ENCODE measurements at places on chromosomes 1 and 21.
A peak's percentile ranks its signal among the peaks of the same experiment; 100 is the strongest.

GRCh38 chr1:82762829-82763532, 962.2 kb downstream of the ADGRL2 start:
- DNase-seq = no peak

DNA sequence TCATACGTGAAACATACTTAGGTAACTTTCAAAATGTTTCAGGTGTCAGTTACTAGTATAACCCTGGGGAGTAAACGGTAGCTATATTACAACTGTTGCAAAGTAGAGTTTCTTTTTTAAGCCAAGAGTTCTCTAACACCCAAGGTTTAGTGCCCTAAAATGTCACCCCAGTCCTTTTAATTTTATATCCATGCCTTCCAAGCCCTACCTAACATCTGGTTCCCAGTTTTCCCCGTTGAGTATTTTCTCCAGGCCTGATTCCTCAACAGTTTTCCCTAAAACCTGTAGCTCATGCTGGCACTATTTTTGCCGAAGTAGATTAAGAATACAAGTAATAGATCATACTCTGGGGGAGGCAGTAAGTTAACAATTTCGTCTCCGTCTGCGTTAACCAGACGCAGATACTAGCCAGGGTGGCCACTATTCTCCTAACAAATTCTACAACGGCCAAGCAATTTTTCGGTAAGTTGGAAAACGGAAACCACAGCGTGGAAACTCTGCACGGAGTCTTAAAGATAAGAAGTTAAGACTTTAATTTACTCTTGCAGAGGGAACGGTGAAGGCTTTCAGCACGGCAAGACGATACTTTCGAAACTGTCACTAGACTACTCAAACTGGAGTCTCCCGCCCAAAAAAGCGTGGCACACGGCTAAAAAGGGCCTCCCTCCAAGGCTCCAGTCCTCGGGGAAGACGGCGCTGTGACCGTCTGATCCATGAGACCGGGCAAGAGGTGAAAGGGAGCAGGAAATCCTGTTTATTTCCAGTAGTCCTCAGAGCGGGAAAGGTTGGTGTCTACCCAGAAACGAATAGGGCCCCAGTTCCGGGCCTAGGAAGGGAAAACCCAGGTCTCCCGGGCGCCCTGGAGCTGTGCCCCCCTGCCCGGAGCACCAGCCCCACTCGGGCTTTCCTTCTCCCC, 945 bp downstream of the SRSF4 start:
- DNase-seq = no peak

DNA sequence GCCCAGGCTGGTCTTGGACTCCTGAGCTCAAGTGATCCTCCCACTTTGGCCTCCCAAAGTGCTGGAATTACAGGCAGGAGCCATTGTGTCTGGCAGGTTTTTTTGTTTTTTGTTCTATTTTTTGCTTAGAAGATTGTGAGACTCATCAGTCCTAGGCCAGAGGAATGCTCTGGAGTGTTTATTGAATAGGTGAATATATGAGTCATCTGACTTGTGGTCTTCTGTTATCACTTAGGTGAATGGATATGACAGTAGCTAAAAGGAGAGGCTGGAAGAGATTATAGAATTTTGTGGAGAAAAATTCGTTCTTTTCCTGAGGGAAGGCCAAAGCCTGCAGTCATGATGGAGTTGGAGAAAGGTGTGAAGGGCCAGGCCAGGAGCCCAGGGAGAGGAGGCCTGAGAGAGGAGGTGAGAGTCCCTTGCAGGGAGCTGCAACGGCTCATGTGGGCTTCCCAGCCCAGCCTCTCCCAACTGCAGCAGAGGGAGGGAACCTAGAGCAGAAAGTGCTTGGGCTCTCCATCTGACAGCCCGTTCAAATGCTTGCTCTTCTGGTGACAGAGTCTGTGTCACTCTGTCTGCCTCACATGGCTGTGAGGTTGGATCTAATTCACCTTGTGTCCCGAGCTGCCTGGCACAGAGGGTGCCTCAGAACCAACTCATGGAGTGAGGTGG, 31.6 kb upstream of the ACOT11 start:
- DNase-seq = no peak

- DNase-seq = no peak
These were observed 1.5 kb downstream of the PROX1 start for GRCh38 chr1:213989002-213989855.

- DNase-seq = no peak
These were observed 6.7 kb downstream of the AADACL3 start for GRCh38 chr1:12722626-12723025.

- DNase-seq = no peak
These were observed 4.1 kb downstream of the ZNF362 start for GRCh38 chr1:33260439-33260838.

- DNase-seq = peak; percentile 56
These were observed 95.7 kb upstream of the NR5A2 start for GRCh38 chr1:199931666-199932377.

DNA sequence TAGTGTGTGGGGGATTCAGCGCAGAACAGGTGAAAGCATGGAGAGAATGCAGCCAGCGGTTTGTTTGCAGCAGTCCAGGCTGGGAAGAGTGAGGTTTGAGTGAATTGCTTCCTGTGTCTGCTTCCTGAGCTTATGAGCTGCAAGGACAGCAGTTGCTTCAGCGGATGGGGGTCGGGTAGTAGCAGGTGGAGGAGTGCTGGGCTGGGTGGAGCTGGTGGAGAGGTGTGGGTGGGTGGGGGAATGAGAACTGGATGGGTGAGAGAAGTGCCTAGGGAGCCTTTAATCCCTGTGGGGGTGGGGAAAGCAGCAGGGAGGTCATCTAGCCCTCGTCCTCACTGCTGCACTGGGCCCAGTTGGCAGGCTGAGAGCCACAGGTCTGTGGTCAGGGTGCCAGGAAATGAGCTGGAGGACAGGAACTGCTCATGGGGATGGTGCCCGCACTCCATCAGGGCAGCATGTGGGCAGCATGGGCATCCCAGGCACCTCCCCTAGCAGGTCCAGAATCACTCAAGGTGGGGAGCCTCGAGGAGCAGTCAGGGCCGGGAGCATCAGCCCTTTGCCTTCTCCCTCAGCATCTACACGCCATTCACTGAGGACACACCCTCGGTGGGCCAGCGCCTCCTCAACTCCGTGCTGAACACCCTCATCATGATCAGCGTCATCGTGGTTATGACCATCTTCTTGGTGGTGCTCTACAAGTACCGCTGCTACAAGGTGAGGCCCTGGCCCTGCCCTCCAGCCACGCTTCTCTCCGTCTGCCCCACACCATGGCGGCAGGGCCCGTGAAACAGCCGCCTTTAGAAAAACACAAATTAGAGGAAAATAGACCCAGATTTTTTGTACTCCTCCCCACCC, 14.8 kb downstream of the PSEN2 start:
- DNase-seq = no peak

DNA sequence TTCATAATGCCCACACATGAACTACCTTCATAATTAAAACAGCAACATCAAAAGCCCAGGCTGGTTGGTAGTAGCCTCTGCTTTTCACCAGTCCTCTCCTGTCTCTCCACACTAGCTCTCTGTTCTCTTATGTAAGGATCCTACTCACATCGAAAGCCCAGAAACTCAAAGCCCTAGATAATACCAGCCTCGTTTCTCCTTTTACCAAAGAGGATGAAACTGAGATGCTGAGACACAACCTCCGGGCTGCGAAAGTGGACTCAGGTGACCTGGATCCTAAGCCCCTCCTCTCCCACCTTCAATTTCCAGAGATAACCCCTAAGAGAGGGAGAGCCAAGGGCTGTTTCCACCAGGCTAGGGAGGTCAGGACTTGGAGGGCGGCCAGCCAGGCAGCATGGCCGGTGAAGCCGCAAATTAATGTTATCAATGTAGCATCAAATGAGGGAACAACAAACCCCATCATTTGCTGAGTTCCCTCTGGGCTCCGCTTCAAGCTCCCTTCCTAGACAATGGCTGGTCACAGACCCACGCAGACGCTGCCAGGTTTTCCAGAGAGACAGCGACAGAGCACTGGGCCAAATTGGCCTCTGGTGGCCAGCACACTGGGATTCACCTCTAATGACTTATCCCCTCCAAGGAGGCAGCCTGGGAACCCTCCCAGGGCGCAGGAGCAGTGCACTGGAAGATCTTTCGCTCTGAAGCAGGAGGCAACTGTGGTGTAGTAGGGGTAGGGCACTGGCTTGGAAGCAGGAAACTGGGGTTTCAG, 20.7 kb upstream of the STMN1 start:
- no peak for DNase-seq

- DNase-seq = no peak
These were observed 120.9 kb downstream of the SYT2 start for GRCh38 chr1:202589190-202589930.

- no peak for DNase-seq
These were observed 59.8 kb downstream of the CRB1 start for GRCh38 chr1:197327776-197328364.

GRCh38 chr21:35414507-35415139, 365.5 kb upstream of the RUNX1 start:
- DNase-seq = no peak

DNA sequence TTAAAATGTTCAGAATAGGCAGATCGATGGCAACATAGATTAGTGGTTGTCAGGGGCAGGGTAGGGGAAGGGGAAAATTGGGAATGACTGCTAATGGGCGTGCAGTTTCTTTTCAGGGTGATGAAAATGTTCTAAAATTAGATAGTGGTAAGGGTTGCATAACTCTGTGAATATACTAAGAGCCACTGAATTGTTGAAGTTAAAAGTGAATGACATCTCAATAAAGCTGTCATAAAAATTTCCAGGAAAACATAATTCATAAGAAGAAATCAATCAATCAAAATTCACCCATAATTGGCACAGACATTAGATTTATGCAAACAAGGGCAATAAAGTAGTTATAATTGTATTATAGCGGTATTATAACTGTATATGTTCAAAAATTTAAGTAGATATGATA, 228.2 kb downstream of the PCP4 start:
- no peak for DNase-seq

DNA sequence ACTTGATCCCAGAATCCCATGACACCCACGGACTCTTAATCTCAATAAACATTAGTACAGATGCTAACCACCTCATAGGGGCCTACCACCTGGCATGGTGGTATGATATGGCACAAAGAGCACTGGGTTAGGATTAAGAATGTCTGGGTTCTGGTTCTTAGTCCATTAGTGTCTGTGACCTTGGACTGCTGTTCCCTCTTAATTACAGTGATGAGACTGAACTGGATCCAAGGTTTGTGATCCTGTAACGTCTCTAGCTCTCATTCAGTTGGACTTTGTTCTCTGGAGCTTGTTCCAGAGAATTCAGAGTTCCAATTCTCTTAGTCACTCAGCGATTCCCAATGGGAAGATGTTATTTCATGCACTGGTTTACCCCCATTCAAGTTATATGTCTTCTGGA, 23.6 kb upstream of the PIGC start:
- no peak for DNase-seq

- DNase-seq = no peak
These were observed 550.1 kb downstream of the LTN1 start for GRCh38 chr21:28442624-28443023.

GRCh38 chr1:204437796-204438570, 26.4 kb upstream of the PPP1R15B start:
- DNase-seq = no peak

DNA sequence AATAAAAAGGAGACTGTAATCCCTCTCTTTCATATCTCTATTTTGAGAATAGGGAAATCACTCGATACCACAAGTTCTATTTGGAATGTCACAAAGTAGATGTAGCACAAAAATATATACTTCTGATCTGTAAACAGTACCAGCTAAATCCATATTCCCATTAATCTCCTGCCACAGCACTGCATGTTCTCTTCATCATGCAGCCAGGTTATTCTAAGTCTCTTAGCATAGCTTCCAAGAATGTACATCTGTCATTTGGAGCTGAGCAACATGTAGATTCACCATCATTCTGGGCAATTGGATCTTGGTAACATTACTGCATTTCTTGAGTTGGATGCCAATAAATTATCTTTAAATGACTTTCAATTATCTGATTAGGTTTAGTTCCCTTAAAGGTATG, 1874.5 kb downstream of the MRPL39 start:
- DNase-seq = no peak

DNA sequence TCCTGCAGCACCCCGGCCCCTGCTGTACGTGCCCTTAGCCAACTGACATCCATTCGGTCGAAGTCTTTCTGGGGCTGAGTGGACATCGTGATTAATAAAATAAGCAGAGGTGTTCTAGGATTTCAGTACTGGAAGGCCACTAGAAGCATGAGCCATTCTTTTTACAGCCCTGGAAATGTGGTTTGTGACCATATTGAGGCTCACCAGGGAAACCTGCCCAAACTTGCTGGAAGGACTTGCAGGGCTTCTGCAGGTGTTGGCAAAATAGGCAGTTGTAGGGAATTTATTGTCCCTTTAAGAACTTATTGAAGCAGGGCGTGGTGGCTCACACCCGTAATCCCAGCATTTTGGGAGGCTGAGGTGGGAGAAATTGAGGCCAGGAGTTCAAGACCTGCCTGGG, 80.8 kb downstream of the DOP1B start:
- no peak for DNase-seq

DNA sequence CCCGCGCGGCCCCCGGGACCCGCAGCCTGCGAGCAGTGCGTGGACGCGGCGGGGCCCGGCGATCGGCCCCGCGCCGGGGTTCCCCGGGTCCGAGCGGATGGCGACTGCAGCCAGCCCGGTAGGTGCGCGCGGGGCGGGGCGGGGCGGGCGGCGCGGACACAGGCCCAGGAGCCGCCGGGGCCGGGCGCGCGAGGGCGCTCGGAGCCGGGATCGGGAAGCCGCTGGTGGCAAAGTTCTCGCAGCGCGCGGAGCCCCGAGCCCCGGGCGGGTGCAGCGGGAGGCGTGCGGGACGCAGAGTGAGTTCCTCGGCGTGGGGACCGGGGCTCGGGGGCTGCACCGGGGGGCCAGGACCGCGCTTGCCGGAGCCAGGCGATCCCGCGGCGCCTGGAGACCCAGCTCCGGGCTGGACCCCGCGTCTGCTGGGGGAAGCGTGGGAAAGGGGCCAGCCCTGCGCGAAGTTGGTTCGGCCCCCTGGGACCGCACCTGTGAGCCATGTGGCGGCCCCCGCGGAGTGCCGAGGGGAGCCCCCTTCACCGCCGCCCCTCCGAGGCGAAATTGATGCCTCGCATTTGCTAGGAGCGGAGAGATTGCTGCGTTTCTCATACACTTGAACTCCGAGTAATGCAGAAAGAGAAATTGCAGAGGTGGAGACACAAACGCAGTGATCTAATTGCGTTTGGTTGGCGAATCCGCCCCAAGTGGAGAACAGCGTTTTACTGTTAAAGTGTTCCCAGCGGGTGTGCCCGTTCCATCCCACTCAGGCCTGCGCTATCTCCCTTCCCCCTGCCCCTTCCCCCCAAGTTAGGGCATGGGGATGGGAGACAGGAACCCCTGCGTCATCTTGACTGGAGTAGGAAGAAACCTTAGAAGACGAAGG, 228.9 kb upstream of the TMEM51 start:
- no peak for DNase-seq

GRCh38 chr1:55040083-55040932, 960 bp downstream of the PCSK9 start:
- no peak for DNase-seq

GRCh38 chr1:84870591-84870990, 22.4 kb downstream of the LPAR3 start:
- DNase-seq = no peak

- no peak for DNase-seq
These were observed 72.1 kb upstream of the SIM2 start for GRCh38 chr21:36626791-36627190.

Measured in GDM1 (cell line).